Right ventricle myocardium inferior (tissue), 1 donor: ENCODE measurements at places on chromosomes 3 and 15.

- DNase-seq, result no peak
Observed at GRCh38 chr3:85171976-85172375, 213.2 kb downstream of the CADM2 start.

DNA sequence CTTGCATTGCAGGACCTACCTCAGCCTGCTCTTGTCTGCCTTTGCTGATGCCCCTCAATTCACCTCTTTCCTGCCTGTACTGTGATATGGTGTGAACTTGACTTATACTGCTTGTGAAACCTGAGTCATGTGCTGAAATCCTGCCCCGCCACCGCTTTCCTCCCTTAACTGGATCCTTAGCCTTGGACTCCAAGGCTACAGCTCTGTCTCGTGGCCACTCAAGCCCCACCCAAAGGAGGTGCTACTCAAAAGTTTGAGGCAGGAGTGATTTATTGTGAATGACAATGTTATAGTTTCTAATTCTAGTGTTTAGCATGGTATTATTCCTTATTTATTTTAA is 56.1 kb downstream of the MYZAP start:
- no peak for DNase-seq

DNA sequence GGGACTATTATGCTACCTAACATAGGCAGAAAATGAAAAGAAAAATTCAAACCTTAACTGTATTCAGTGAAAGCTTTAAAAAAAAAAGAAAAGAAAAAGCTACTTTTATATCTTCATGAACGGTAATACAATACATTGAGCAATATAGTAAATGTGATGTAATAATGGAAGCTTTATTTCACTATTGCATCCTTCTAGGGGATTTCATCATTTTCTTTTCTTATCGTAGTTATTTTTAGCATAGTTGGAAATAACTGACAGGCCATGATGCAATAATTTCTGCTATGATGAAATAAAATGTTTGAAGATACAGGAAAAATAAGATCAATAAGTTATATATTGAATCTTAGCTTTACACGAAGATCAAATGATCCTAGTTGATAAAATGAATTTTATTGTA is 40.3 kb upstream of the ZCWPW2 start:
- DNase-seq, result no peak

GRCh38 chr3:193826159-193826795 is 233.3 kb downstream of the OPA1 start:
- no peak for DNase-seq

GRCh38 chr3:142210144-142210543 is 15.2 kb downstream of the GK5 start:
- DNase-seq, result no peak

DNA sequence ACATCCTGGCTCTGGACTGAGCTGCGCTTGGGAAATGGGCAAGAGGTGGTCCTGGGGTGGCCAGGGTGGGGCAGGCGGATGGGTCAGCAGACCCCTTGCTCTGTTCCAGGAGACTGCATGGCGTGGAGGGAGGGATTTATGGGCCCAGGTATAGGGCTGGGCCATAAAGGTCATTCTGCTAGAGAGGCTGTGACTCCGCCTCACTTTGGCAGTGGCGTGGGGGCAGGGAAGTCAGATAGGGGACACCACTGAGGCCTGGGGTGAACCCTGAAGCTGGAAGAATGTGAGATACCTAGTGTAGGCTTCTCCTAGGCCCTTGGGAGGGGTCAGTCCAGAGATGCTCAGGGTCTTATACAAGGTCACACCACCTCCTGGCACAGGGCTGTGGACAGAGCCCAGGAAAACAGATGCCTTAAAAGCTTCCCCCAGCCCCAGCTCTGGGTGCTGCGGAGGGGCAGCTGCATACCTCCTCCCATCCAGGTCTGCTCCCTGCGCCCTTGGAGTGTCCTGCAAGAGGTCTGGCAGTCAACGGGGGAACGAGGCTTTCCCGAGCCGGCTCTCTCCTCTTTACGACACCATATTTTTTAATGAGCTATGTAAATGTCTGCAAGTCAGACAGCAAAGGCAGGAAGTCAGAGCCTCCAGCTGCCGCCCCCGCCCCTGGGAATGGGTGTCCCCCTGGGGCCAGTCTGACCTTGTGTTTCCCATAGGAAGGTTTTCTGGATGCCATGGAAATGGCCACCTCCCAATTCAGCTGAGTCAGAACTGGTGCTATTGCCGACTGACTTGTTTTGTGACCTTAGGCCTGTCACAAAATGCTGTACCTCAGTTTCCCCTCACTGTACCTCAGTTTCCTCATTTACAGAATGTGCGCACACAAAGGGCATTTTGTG is 26.3 kb downstream of the LINGO1 start:
- peak; percentile 39 for DNase-seq

GRCh38 chr3:40876009-40876408 is 323.3 kb upstream of the CTNNB1 start:
- DNase-seq, result no peak

GRCh38 chr3:39208463-39209055 is 16.2 kb upstream of the XIRP1 start:
- peak; percentile 68 for DNase-seq
